ENCODE measurements at places on chromosomes 12 and 14.
A peak's percentile ranks its signal among the peaks of the same experiment; 100 is the strongest.

GRCh38 chr12:87439990-87440827 lies 589.0 kb downstream of the C12orf50 start:
- DNase-seq = peak; percentile 93

DNA sequence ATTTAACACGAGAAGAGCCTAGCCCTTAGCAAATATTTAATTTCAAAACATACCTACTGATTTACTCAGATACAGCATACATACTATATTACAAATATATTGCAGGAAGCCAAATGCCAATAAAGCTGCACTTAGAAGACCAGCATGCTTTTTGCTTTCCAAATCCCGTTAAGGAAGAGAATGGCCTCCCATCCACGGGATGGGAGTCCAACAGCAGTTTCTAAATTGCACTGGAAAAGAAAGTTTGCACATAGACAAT lies 156.3 kb upstream of the FOXN3 start:
- no peak for DNase-seq

DNA sequence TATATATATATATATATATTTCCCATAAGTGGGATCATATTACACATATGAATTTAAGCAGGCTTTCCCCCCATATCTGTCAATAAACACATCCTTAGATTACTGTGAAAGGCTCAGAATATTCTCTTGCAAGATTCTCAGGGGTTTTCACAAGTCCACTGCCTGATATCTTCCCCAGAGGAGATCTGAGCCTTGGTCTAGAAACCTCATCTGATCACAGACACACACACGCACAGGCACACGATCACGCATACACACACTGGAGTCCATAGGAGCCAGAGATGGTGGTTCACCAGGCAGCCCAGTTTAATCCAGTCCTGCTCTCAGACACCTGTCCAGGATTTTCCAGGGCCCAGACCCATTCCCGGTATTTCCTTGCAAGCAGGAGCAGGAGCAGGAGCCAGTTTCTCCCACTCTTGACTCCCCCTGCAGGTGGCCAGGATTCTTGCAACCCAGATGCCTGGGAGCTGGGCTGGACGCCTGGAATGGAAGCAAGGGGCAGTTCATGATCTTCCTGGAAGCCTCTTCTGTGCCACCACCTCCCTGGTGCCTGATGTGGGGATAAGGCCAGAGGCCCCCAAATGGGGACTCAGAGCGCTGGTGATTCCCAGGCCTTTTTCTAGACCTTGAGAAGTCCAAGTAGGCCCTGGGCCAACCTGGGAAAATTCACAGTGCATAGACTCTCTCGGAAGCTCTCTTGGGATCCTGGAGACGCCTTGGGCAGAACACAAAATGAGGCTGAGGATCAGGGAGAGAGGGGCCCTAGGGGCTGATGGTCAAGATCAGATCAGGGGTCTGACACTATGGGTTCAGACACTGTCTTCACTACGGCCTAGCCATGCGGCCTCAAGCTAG lies 16.5 kb upstream of the KRT78 start:
- DNase-seq = peak; percentile 80

GRCh38 chr12:101474711-101475386 lies at the start of gene SPIC:
Gene SPIC, plus strand, starts transcription at chr12:101475336. Its CDS starts 1,569 bp downstream, at chr12:101476905.
- no peak for DNase-seq

- no peak for DNase-seq
These were observed 297.6 kb downstream of the EGLN3 start for GRCh38 chr14:33653308-33653695.

DNA sequence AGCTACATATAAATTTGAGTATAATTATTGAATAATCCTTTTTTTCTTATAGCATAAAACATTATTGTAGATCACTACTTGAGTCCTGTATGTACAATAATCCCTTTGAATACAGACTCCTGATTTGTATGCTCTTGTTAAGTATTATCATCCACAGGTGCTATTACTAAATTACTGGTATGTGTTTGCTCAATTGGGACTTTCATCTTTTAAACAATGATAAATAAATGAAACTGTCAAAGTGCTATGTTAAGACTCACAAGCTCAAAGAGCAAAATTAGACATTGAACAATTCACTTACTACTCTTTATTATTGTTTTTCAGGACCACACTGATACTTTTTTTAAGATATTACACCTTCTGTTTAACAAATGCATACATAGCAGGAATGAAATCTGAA lies 17.8 kb downstream of the MIA2 start:
- DNase-seq = no peak

DNA sequence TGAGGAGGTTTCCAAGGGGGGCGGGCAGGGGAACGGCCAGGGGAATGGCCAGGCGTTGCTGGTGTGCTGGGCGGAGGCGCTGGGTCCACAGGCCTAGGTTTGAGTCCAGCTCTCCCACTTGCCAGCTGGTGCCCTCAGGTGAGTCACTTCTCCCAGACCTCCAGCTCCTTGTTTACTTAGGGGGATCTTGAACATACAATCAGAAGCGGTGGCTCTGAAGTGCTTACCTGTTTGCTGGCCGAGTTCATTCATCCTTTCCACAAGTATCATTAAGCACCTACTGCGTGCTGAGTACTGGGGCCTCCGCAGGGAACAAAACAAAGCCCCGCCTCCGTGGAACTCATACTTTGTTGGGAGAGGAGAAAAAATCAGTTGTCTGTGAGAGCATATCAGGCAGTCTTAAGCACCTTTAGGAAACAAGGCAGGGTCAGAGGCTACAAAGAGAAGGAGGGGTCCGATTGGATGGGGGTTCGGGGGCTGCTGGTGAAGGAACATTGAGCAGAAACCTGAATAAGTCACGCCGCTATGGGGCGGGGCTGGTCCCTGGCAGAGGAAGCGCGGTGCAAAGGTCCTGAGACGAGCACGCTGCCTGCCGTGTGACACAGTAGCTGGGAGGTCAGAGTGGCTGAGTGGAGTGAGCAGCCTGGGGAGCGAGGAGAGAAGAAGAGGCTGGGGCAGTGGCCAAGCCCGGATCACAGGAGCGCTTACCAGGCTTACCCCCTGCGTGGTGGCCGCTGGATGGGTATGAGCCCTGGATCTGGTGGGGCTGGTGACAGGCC lies 15.1 kb downstream of the MVK start:
- DNase-seq = no peak

GRCh38 chr12:115174920-115175319 lies 490.9 kb upstream of the TBX3 start:
- DNase-seq = peak; percentile 14

GRCh38 chr12:83199069-83199468 lies 512.4 kb downstream of the TMTC2 start:
- no peak for DNase-seq

GRCh38 chr12:69007101-69007854 lies 74.3 kb upstream of the CPM start:
- peak; percentile 75 for DNase-seq

GRCh38 chr14:105883066-105884005 lies 357.0 kb downstream of the TMEM121 start:
- DNase-seq = no peak

- DNase-seq = no peak
These were observed 6.0 kb downstream of the KCNA1 start for GRCh38 chr12:4915752-4916151.

GRCh38 chr14:56292970-56293369 lies 174.8 kb downstream of the PELI2 start:
- DNase-seq = no peak

All from fibroblast of pulmonary artery (primary cell).